ENCODE measurements at places on chromosomes 2 and 18. TPM values are rescaled to one million over a fixed set of nuclear protein-coding genes. Genes with fewer than 3 reads are reported as not detected.
A peak's percentile ranks its signal among the peaks of the same experiment; 100 is the strongest.

The CRYGC gene
- total RNA-seq, result not detected

- DNase-seq, result no peak
These were observed 19.8 kb downstream of the EPHA4 start for GRCh38 chr2:221552291-221552690.

DNA sequence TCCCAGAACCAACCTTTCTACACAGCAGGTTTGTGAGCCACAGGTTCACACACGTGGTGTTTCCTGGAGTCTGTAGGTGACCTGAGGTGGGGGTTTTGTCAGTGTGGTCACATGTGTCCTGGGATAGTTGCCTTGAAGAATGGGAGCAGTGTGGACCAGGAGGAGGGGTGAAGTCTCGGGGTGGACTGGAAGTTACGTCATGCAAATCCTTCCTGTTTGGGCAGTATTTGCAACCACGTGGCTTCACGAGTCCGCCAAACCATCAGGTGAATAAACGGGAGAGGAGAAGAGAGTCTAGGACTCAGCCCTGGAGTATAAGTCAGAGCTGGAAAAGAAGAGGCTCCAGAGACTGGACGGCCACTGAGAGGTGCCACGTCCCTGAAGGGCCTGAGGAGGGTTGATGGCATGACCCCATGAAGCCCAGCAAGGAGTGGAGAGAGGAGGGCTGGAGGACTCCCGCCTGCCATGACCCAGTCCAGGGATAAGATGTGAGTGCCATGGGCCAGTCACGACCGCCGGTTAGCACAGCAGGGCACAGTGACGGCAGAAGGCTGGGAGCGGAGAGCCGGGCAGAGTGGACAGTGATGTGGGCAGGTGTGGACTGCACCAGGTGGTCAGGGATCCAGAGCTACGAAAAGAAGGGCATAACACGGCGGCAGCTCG, 16.5 kb downstream of the LPIN1 start:
- DNase-seq, result peak; percentile 46

- DNase-seq, result peak; percentile 34
These were observed 189.9 kb upstream of the TANK start for GRCh38 chr2:160970052-160970965.

- DNase-seq, result no peak
These were observed 83.4 kb downstream of the ACTR2 start for GRCh38 chr2:65311049-65311448.

- DNase-seq, result no peak
These were observed 46.7 kb downstream of the CCDC195 start for GRCh38 chr2:224669449-224669848.
